ENCODE measurements at places on chromosomes 12 and 14.

DNA sequence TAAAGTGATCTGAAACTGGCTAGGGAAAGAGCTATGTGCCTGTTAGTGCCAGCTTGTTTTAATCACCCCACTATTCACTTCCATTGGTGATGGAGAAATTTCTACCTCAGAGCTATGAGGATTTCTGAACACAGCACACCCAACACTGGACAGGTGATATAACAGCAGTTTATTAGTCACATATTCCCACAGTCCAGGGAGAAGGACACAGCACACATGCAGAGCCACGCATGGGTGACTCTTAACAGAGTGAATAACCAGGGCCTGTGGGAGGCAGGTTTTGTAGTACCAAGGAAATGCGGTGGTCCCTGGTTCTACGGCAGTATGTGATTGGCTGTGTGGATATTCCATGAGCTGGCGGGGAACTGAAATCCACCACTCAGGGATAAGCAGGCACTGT is 455.1 kb downstream of the BTG1 start:
- DNase-seq: no peak

DNA sequence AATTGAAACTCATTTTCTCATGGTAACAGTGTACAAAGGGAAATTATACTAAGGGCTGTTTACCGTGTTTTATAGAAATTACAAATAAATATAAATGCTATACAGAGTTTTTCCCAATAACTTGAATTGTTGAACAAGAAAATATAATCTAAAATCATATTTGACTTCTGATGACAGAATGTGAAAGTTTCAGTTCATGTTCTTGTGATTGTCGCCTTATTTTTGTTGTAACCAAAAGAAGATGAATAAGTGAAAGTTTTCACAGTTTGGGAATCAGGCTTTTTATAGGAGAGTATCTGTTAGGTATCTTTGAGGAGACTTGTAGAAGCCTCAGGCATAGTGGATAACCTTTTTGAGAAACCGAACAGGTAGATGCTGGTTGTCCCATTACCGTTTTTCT is 28.1 kb downstream of the ANO6 start:
- DNase-seq: no peak

- no peak for DNase-seq
Measured at GRCh38 chr12:92133795-92134637, 11.6 kb downstream of the BTG1 start.

DNA sequence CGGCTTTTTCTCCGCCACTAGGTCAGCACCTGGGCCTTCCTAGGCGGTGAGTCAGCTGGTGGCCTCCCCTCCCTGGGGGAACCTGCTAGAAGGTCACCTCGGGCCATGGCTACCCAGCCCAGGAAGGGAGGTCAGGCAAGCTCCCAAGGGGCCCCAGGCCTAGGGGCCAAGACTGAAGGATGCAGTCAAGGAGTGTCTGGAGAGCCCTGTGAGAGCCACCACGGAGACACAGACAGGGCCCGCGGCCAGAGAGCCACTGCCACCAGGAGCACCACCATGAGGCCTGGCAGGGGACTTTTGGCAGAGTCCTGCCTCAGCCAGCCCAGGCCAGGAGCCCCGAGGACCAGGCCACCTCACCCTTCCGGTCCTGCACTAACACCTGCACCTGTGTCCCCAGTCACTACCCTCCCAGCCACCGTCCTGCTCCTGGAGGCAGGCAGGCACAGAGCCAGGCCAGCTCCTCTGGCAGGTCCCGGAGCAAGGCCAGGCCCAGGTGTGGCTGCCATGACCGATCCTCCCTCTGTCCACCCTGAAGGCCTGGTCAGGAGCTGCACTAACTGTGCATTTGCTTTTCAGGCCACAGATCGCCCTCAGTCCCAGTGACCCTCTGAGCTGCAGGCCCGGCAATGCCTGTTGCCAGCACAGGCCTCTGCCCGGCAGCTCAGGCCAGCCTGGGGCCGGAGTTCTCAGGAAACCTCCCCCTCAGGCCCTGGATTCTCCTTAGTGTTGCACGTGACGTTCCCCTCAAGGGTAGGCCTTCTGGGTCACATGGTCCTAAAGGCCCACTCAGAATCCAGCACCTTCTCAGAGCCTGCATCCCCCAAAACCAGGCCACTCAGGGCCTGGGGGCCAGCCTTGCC is 6.9 kb downstream of the PHETA1 start:
- no peak for DNase-seq

DNA sequence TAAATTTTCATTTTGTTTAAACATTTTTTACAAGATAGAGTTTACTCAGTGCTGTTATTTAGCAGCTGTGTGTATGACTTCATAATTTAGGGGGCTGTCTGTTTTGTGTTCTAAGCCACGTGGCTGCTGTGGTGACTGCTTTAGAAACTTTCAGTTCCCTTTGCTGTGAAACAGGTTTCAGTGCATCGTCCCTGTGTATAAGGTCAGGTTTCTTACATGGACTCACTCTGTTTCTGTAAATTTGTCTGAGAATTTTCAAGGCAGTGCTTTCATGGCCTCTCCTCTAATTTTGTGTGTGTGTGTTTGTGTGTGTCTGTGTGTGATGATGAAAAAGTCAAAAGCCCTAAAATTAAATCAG is 32.4 kb downstream of the BICD1 start:
- no peak for DNase-seq

DNA sequence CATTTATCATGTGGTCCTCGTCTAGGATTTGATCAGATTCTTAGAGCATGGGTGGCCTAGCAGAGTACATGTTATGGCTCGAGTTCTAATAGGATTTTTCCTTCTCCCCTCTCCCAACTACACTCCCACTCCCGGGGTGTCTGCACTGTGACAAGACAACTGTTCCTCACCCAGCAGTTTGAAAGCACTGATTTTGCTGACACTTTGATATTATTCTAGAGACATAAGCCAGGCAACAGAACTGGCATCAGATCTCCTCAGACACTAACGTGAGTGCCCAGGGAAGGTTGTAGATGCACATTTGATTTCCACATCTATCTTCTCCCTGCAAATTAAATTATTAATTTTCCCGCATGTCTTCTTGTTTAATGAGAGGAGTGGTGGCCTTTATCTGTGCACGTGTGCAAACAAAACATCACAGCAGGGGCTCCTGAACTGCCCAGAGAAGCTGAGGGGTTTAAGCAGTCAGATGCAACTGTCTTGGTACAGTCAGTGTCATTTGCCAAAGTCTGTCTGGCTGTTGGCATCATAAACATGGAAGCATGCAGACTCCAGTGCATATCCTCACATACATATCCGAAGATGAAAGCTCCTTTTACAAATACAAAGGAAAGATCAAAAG is 491.8 kb downstream of the NPAS3 start:
- DNase-seq: no peak

- no peak for DNase-seq
Measured at GRCh38 chr14:76770521-76771436, 9.5 kb downstream of the VASH1 start.

- DNase-seq: no peak
Measured at GRCh38 chr12:116839287-116839830, 41.9 kb downstream of the HRK start.

DNA sequence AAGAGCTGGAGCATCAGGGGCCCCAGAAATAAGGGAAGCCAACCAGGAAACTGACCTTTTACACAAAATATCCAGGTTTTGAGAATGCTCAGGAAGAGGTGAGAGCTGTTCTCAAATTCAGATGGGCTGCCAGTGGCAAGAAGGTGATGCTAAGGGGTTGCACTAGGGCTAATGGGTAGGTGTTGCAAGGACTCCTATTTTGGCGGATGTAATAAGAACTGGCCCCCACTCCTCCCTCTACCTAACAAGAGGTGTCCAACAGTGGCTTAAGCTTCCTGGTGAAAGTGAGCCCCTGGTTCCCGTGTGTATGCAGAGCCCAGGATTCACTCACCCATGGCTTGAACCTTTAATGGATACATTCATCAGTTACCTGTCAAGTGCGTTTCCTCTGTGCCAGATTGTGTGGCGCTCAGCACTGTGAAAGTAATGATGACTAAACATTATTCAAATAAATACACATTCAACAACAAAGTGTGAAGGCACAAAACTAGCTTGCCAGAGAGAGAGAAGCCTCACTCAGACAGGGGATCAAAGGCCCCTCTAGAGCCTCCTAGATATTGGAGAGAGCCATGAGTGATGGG is 705 bp upstream of the CHGA start:
- no peak for DNase-seq

GRCh38 chr12:18008642-18009041 is 81.4 kb downstream of the RERGL start:
- no peak for DNase-seq

- no peak for DNase-seq
Measured at GRCh38 chr14:52064174-52064573, 4.7 kb downstream of the NID2 start.

GRCh38 chr14:54132496-54132895 is 175.9 kb upstream of the BMP4 start:
- no peak for DNase-seq

GRCh38 chr12:56695327-56696101 is 7.4 kb upstream of the PTGES3 start:
- no peak for DNase-seq

GRCh38 chr14:48974994-48975393 is 611.2 kb downstream of the RPS29 start:
- DNase-seq: no peak

DNA sequence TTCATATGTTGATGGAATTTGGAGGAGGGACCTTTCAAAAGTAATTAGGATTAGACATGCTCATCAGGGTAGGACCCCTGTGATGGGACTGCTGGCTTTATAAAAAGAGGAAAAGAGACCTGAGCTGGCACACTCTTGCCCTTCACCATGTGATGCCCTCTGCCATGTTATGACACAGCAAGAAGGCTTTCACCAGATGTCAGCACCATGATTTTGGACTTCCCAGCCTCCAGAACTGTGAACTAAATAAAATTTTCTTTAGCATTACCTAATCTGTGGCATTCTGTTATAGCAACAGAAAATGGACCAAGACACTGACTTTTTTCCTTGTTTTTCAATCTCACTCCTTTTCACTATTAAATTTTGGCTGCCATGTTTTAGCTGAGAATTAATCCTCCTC is 105.0 kb upstream of the TMPO start:
- DNase-seq: no peak

DNA sequence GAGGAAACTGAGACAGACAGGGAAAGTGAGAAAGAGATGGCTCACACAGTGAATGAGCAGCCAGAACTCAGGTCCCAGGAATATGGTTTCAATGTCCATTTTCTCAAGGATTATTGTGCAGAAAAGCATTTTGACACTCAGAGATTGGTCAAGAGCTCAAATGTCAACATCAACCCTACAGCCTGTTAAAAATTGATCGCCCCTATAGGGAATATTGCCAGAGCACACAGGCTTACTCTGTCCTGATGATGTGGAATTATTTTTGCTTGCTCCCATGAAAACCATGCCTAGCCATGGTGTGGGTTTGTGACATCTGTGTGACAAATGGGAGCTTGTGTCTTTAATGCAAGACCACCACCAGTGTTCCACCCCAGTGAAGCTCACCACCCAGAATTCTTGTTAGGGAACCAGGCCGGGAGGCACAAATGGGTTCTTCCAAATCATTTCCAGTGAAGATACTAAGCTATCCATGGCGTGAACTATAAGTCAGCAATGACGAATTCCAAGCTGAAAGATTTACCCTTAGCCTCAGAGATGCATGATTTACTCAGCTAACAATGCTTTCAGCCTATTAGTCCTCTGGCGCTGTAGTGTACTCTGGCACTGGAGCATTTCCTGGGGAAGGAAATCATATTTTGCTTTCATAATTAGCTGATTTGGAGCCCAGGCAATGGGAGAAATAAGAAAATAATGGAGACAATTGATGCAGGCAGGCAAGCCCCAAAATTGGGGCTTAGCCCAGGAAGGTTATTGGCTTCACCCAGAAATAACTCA is 1188.2 kb upstream of the TMEM132C start:
- DNase-seq: no peak

- no peak for DNase-seq
Measured at GRCh38 chr12:1488908-1489381, 105.4 kb downstream of the FBXL14 start.

DNA sequence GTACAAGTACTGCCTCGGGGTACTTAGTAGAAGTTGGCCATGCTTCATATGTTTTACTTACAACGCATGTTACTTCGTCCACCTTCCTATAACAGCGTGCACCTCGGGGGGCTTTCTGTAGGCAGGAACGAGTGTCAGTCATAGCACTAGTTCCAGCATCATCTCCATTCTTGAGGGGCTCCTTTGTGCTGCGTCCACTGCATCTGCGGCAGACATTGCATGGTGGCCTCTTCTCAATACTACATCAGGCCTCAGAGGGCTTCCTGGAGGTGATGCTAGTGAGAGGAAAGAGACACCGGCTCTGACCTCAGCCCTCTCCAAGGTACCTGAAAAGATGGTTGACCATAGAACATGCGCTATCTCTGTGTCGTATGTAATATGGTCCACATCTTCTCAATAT is 121.2 kb upstream of the RTL1 start:
- DNase-seq: no peak

- DNase-seq: no peak
Measured at GRCh38 chr12:63302269-63302940, 151.4 kb upstream of the AVPR1A start.

DNA sequence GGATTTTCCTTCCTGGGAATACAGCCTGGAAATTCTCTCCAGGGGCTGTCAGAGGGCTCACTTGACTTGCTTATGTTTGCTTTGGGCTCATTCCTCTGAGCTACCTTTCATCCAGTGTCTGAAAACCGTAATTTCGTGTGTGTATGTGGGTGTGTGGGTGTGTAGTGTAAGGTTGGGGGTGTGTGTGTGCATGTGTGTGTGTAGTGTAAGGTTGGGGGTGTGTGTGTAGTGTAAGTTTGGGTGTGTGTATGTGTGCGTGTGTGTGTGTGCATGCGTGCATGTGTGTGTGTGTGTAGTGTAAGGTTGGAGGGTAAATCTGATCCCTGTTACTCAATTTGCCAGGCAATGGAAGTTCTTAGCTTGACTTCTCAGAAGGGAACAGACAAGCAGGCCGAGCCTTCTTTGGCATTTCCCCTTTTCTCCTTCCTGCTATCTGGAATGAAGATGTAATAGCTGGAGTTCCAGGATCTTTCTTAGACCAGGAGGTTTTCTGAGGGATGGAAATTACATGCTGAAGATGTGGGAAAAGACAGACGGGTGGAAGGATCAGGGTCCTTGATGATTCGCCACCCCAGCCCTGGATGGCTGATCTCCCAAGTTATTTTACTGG is 15.5 kb upstream of the BEGAIN start:
- DNase-seq: no peak
